ENCODE measurements at places on chromosomes 4 and X. TPM values are rescaled to one million over a fixed set of nuclear protein-coding genes. Genes with fewer than 3 reads are reported as not detected.

Gene RHOXF2
- total RNA-seq = not detected

Gene MGARP
- not detected for total RNA-seq

Gene NWD2
- total RNA-seq = not detected

Gene FAM47E
- total RNA-seq = 6.8 TPM

Gene UBL4A
- 45.9 TPM for total RNA-seq

Gene HSFX4
- total RNA-seq = not detected

Gene APOOL
- total RNA-seq = 8.9 TPM

Gene PIR
- 5.7 TPM for total RNA-seq

Gene TMPRSS11D
- not detected for total RNA-seq

DNA sequence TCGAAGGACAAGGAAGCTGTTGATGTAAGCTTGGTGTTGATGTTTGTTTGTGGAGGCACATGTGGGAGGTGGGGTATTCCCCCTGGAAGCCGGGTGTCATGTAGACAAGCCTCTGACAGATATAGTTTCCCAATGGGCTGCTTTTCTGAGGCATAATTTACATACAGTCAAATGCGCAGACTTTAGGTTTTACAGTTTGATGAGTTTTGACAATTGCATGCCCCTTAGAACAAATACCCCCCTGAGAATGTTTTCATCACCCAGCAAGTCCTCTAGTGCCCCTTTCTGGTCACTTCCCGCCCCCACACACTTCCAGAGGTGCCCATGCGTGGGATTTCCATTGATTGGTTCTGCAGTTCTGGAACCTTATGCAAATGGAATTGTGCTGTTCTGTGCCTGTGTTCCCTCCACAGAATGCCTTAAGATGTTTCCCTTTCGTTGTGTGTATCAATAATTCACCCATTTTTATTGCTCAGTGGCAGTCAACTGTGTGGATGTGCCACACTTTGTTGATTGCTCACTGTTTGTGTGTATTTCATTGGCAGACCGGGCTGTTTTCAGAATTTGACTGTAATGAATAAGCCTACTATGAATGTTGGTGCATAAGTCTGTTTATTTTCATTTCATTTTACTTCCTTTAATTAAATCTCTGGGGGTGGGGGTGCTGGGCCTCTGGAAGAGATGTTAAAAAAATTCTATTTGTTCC is 8.5 kb downstream of the EVC start:
- H3K4me1 ChIP-seq = no peaks in the 10 kb centered on the region
- no peaks in the 10 kb centered on the region for H3K36me3 ChIP-seq
- H3K4me3 ChIP-seq = no peak overlapping the region
- no peaks in the 10 kb centered on the region for H3K27me3 ChIP-seq
- no peak for DNase-seq

DNA sequence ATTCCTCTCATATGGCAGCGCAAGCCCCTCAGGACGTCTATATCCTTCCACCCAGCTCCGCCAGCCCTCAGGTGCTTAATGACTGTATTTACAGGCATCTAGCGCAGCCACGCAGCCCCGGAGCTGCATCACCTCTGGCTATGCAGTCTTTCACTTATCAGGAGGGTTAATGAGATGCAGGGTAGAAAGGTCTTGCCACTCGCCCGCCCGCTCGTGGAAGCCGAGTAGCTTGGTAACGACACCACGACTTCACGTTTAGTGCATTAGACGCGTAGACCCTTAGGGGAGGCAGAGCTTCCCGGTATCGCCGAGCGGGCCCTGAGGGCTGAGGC is 1.5 kb upstream of the SLC16A2 start:
- peak overlapping the region; percentile 59 for H3K4me3 ChIP-seq
- no peaks in the 10 kb centered on the region for H3K4me1 ChIP-seq
- no peak for DNase-seq

DNA sequence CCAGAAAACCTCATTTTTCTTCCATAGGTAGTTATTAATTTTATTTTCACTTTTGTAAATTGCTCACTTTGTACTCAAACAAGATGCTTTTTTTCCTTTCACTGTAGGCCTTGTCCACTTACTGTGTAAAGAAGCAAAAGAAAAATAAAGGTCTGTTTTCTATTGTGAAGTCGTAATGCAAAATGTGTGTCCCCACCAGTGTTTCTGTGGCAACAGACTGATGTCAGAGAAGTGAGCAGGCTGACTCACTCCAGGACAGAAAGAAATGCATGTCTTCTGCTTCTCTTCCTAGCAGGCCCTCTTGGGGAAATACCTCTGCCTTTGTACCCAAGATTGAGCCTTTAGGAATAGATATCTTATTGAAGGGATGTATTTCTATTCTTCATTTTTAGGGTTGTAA is 30.3 kb downstream of the INPP4B start:
- DNase-seq = no peak
- H3K4me1 ChIP-seq = peaks cover 25% of the 10 kb centered on the region
- no peak overlapping the region for H3K27ac ChIP-seq
- H3K4me3 ChIP-seq = no peak overlapping the region
- H3K36me3 ChIP-seq = no peaks in the 10 kb centered on the region

GRCh38 chrX:18792828-18793227 is 85.4 kb downstream of the PPEF1 start:
- no peaks in the 10 kb centered on the region for H3K4me1 ChIP-seq
- no peak for DNase-seq
- H3K27ac ChIP-seq = no peak overlapping the region

DNA sequence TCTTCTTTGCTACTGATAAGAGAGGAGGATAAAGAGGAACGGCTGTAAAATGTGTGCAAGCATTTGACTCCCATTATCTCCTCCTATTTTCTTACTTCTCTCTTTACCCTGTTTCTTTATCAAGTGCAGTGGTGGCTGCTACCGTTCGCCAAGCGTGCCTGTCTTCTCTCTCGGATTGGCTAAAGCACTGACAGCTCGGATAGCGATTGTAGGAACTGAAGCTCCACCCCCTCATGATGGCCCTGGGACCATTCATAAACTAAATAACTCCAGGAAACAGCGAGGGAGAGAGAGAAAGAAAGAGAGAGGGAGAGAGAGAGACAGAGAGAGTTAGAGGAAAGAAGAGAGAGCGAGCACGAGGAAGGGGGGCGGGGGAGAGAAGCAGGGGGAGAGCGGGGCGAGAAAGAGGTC is 305 bp upstream of the MAB21L2 start:
- H3K4me1 ChIP-seq = no peaks in the 10 kb centered on the region
- peaks cover 16% of the 10 kb centered on the region for H3K36me3 ChIP-seq
- H3K27ac ChIP-seq = peak overlapping the region; percentile 86

DNA sequence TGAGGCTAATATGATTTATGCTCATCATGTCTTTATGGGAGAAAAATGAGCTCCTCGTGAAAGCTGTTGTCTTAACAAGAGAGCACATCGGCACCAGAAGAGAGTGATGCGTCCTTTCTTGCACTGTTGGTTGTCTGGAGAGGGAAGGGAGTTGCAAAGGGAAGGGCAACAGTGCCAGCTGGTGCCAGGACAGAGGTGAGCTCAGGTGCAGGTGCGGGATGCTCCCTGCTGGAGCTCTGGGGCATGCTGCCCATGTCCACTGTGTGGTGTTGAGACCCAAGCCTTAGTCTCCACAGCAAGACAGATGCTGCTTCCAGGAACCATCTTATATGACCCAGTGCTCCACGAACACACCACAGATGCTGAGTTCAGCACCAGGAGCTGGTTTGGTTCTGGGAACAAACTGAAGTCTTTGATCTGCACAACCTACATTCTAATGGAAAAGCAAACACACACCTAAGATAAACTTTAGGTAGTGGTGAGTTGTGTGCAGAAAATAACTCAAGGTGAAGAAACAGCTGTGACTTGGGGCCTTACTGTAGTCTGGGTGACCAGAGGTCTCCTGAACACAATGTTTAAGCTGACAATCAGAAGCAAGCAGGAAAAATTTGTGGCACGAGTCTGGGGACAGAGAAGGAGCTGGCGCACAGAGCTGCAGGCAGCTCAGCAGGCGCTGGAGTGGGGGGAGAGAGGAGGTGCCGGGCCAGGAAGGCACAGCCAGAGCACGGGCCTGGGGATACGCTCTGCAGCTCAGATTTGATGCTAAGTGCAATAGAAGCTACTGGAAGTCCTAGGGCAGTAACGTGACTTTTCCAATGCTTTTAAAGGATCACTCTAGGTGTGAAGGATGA is 73.2 kb downstream of the HAUS3 start:
- no peaks in the 10 kb centered on the region for H3K36me3 ChIP-seq
- H3K27me3 ChIP-seq = no peaks in the 10 kb centered on the region
- no peak for DNase-seq

GRCh38 chr4:29653221-29653620 is 1066.9 kb upstream of the PCDH7 start:
- H3K4me1 ChIP-seq = no peaks in the 10 kb centered on the region
- DNase-seq = no peak
- H3K27me3 ChIP-seq = no peaks in the 10 kb centered on the region
- H3K27ac ChIP-seq = no peak overlapping the region
- no peaks in the 10 kb centered on the region for H3K36me3 ChIP-seq

GRCh38 chr4:158930639-158930972 is 161.8 kb downstream of the FNIP2 start:
- no peaks in the 10 kb centered on the region for H3K36me3 ChIP-seq
- no peaks in the 10 kb centered on the region for H3K4me1 ChIP-seq
- H3K27ac ChIP-seq = no peak overlapping the region
- DNase-seq = no peak
- H3K4me3 ChIP-seq = no peak overlapping the region
- no peaks in the 10 kb centered on the region for H3K27me3 ChIP-seq

GRCh38 chrX:154467556-154467955 is 9.5 kb downstream of the PLXNA3 start:
- H3K27me3 ChIP-seq = no peaks in the 10 kb centered on the region
- peaks cover 19% of the 10 kb centered on the region for H3K36me3 ChIP-seq
- H3K4me3 ChIP-seq = no peak overlapping the region
- no peak for DNase-seq

- no peaks in the 10 kb centered on the region for H3K27me3 ChIP-seq
- no peak for DNase-seq
- no peak overlapping the region for H3K4me3 ChIP-seq
- H3K27ac ChIP-seq = no peak overlapping the region
- no peaks in the 10 kb centered on the region for H3K36me3 ChIP-seq
Observed at GRCh38 chrX:32397562-32398216, 813.7 kb downstream of the DMD start.

DNA sequence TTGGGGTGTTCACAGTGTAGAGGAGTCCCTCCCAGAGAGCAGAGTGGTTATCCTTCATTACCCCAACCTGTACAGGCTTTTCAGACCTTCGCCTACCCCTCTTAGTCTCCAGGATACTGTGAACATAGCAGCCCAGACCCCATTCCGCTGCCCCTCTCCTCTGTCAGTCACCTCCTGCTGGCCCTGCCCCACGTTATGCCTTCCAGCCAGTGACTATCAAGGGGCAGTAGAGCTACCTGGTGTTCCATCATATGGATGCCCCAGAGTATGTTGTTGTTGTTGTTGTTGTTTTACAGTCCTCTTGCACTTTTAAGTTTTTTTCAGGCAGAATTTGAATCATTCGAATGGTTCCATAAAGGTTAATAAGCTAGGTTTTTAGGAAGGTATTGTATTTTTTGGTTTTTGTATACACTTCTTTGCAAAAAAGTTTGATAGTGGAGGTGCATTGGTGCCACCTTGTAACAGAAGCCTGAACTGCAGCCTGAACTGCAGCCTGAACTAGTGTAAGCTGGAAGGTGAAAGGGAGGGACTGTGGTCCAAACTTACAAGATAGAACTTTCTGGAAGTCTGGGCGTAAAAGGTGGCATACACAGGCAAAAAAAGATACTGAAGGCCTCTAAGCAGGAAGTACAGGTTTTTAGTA is 101.4 kb upstream of the RAB40AL start:
- no peaks in the 10 kb centered on the region for H3K27me3 ChIP-seq
- no peak for DNase-seq
- H3K4me1 ChIP-seq = no peaks in the 10 kb centered on the region
- H3K4me3 ChIP-seq = no peak overlapping the region
- H3K36me3 ChIP-seq = no peaks in the 10 kb centered on the region
- H3K27ac ChIP-seq = no peak overlapping the region

DNA sequence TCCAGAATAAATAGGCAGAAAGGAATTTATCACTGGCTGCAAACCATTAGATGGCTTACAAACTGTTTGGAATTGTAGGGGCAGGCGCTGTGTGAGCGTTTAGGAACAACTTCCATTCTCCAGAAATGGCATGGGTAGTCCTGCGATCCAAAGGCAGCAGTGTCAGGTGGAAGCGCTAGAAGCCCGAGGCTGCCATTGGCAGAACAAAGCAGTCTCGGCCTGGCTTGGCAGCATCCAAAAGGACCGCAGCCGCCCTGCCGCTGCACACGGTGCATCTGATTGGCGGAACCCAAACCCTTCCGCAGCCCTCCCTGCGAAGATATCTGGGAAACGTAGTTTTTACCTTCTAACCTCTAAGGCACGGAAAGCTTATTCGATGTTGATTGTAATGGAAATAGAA is 23.6 kb upstream of the YTHDC1 start:
- no peaks in the 10 kb centered on the region for H3K27me3 ChIP-seq
- peaks cover 5% of the 10 kb centered on the region for H3K4me1 ChIP-seq
- DNase-seq = peak; percentile 79
- no peak overlapping the region for H3K4me3 ChIP-seq

- no peaks in the 10 kb centered on the region for H3K4me1 ChIP-seq
- H3K27ac ChIP-seq = no peak overlapping the region
- H3K27me3 ChIP-seq = no peaks in the 10 kb centered on the region
Observed at GRCh38 chr4:79426989-79427388, 19.0 kb upstream of the GK2 start.

DNA sequence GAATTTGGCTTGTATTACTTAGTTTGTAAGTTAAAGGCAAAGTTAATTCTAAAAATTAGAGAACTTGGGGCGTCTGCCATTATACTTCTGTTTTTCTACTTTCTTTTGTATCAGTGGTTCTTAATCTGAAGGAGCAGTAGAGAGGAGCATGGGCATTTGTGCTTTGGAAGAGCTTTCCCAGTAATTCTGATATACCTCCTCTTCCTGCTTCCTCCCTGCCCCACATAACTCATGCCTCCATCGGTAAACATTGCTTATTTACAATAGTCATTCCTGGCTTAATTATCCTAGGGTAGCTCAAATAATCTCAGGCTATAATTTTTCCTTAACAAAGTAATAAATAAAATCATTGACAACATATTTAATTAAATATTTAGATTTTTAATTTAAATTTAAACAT is 37.1 kb upstream of the SPARCL1 start:
- no peak overlapping the region for H3K4me3 ChIP-seq
- H3K27ac ChIP-seq = no peak overlapping the region

GRCh38 chrX:153692611-153693156 is 5.0 kb downstream of the SLC6A8 start:
- DNase-seq = peak; percentile 34
- H3K27ac ChIP-seq = no peak overlapping the region
- no peak overlapping the region for H3K4me3 ChIP-seq
- no peaks in the 10 kb centered on the region for H3K36me3 ChIP-seq
- H3K27me3 ChIP-seq = no peaks in the 10 kb centered on the region

DNA sequence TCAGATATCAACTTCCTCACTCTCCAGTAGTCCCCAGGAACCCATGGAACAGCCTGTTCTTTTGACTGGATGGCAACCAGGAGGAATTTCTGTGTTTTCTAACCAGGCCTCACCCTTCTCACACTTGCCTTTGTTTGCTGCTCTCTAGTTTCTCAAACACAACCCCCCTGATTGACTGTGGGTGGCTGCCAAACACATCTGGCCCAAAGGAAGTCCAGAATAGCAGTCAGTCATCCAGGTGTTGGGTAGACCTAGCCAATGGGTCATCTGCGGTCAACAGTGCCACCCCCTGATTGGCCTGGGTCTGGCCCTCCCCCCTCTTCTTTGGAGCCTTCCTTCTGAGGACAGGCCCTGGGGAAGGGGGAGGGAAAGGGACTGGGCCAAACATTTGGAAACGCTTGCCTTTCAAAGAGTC is 53.7 kb downstream of the MSX1 start:
- no peak for DNase-seq
- H3K4me3 ChIP-seq = no peak overlapping the region
- H3K36me3 ChIP-seq = no peaks in the 10 kb centered on the region

GRCh38 chrX:471281-471680 is 84.6 kb upstream of the PPP2R3B start:
- H3K27me3 ChIP-seq = no peaks in the 10 kb centered on the region
- H3K27ac ChIP-seq = no peak overlapping the region
- no peaks in the 10 kb centered on the region for H3K36me3 ChIP-seq

All from Peyer's patch (tissue), 4 donors.